Transverse colon (tissue), 4 donors: ENCODE measurements at places on chromosomes 4 and X. TPM values are rescaled to one million over a fixed set of nuclear protein-coding genes. Genes with fewer than 3 reads are reported as not detected.
A peak's percentile ranks its signal among the peaks of the same experiment; 100 is the strongest.

The CLDN34 gene
- total RNA-seq = not detected

- H3K4me1 ChIP-seq = no peaks in the 10 kb centered on the region
- no peak overlapping the region for H3K27ac ChIP-seq
- no peaks in the 10 kb centered on the region for H3K27me3 ChIP-seq
- H3K36me3 ChIP-seq = no peaks in the 10 kb centered on the region
Observed at GRCh38 chrX:37922928-37923327, 75.6 kb upstream of the DYNLT3 start.

DNA sequence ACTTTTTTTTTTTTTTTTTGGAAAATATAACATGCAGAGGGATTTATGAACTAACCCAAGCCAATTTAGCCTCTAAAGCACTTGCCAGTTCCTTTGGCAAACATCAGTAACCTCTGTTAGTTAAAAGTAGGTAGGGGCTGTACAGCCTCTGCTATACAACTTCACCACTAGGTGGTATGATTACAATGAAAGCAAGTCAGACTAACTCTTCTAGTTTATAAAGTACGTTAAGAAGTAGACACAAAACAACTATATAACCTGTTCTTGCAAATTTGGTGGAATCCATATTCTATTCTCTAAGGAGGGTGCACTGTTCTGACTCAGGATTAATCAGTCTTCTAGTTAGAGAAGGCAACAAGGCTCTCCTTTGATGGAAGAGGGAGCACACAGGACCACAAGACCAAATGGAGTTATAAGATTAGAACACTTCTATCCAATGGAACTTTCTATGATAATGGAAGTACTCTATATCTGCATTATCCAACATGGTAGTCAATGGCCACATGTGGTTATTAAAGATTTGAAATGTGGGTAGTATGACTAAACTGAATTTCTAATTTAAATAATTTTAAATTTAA is 12.8 kb downstream of the AIMP1 start:
- H3K27ac ChIP-seq = no peak overlapping the region
- H3K4me1 ChIP-seq = no peaks in the 10 kb centered on the region
- no peak overlapping the region for H3K4me3 ChIP-seq
- peaks cover 54% of the 10 kb centered on the region for H3K36me3 ChIP-seq

DNA sequence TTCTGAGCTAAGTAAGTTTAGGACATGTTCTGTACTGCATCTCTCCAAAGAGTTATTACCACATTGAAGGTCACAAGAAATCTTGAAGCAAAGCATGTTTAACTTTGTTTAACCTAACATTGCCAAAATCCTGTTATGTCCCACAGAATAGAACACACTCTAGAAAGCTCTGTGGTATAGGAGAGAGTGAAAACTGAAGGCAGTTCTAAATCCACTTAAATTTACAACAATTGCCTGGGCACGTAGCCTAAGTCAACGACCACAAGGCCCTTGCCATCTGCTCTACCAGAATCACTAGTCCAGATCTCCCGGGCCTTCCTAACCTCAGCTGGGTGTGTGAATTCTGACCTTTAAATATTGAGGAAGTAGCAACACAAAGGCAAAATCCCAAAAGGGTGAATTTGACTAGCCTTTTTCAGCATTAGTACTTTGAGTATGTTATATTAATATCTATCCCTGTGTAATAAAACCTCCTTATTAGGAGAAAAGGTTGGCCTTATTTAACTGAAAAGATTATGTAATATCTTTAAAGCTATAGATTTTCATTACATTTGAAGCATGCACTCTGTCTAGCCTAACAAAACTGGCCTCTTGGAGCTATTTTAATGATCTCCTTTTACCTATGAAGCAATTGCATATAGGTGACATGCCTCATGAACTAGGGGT is 4.5 kb upstream of the MAML3 start:
- peaks cover 23% of the 10 kb centered on the region for H3K4me1 ChIP-seq
- H3K27me3 ChIP-seq = no peaks in the 10 kb centered on the region
- H3K27ac ChIP-seq = peak overlapping the region; percentile 70
- H3K36me3 ChIP-seq = no peaks in the 10 kb centered on the region

DNA sequence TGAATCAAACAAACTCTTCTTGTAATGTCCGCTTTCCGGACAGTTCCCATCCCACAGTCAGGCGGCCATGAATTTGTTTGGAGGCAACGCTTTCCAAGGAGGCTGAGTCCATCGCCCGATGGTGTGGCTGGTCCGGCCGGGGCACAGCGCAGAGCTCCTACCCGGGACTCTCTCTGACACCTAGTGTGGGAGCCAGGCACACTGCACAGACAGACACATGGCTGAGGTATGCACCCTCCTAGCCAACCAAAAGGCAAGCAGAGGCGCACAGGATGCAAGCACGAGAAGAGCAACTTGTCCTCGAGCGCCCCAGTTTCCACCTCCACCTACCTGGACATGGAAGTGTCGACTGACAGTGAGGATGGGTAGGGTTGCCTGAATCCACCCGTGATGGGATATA is 87.5 kb downstream of the LEF1 start:
- DNase-seq = no peak
- no peak overlapping the region for H3K4me3 ChIP-seq
- no peak overlapping the region for H3K27ac ChIP-seq
- H3K36me3 ChIP-seq = no peaks in the 10 kb centered on the region

The RNF150 gene
- total RNA-seq = 7.9 TPM

DNA sequence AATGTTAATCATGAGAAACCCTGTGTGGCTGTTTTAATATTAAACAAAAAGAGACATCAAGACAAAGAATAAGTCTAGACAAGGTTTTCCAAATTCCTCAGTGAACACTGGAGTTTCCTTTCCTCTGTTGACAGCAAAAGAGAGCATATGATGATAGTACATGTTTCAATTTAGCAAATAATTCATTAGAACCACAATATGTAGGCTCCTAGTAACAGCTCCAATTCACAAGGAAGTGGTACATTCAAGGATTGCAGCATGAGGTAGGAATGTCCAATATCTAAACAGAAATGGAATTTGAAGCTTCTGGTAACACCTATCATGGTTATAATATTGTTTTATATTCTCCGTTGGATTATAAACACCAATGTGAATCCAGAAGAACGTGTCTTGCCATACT is 203.8 kb upstream of the TECRL start:
- H3K27ac ChIP-seq = no peak overlapping the region
- H3K27me3 ChIP-seq = no peaks in the 10 kb centered on the region
- no peak overlapping the region for H3K4me3 ChIP-seq
- H3K36me3 ChIP-seq = no peaks in the 10 kb centered on the region
- no peak for DNase-seq
- H3K4me1 ChIP-seq = no peaks in the 10 kb centered on the region

The SOD3 gene
- 112 TPM for total RNA-seq

GRCh38 chr4:71338846-71339593 is at the start of gene SLC4A4:
Gene SLC4A4, plus strand, starts transcription at chr4:71339020.
- no peak within 1 kb of the TSS for H3K27ac ChIP-seq
- H3K4me1 ChIP-seq = no peaks in the 10 kb centered on the region
- no peaks in the 10 kb centered on the region for H3K27me3 ChIP-seq
- no peak for DNase-seq
- H3K36me3 ChIP-seq = no peaks in the 10 kb centered on the region

DNA sequence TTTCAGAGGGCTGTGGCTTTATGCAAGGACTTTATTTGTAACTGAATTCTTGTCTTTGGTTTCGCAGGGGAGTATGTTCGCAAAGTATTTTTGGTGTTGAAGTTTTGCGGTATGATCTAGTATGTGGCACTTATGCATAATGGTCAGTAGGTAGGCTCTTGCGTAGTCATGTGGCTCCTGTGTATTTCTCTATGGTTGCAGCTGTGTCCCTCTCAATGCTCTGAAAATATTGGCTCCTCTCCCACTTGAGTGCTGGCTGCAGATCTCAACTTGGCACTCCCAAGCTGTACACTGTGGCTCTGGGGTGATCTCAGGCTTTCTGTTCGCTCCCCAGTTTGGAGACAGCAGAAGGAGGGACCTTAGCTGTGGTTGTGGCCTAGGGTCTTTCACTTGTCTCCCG is 24.8 kb downstream of the ARMCX5 start:
- H3K36me3 ChIP-seq = no peaks in the 10 kb centered on the region
- no peak overlapping the region for H3K4me3 ChIP-seq
- no peaks in the 10 kb centered on the region for H3K27me3 ChIP-seq
- no peaks in the 10 kb centered on the region for H3K4me1 ChIP-seq

DNA sequence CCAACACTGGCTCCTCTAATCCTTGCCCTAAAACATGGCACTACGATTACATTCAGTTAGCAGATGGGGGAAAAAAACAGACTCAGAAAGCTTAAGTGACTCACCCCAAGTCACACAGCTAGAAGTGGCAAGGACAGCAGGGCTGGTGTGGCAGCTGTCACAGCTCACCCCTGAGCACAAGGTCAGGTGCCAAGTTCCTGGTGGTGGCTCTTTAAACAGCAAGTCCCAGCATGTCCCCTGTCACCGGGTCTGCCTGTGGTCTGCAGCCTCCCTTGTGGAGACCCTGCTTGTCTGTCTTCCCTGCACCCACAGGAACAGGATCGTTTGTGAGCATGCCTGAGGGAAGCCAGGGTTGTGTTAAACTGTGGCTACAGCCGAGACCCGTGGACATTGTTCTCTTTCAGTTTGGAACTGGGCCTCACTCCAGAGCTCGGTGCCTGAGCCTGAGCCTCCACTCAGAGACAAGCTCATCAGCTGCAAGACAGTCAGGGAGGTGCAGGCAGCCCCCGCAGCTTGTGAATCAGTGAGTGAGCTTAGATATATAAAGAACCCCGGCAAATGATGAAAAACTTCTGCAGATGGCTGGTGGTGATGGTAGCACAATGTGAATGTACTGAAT is 260.8 kb downstream of the BCOR start:
- DNase-seq = no peak
- no peaks in the 10 kb centered on the region for H3K27me3 ChIP-seq
- H3K27ac ChIP-seq = no peak overlapping the region
- H3K4me3 ChIP-seq = no peak overlapping the region
- H3K36me3 ChIP-seq = no peaks in the 10 kb centered on the region

- no peaks in the 10 kb centered on the region for H3K36me3 ChIP-seq
- H3K4me1 ChIP-seq = no peaks in the 10 kb centered on the region
- DNase-seq = no peak
- no peak overlapping the region for H3K27ac ChIP-seq
- no peak overlapping the region for H3K4me3 ChIP-seq
Observed at GRCh38 chrX:2577844-2578466, 77.2 kb upstream of the DHRSX start.

The USP26 gene
- not detected for total RNA-seq

DNA sequence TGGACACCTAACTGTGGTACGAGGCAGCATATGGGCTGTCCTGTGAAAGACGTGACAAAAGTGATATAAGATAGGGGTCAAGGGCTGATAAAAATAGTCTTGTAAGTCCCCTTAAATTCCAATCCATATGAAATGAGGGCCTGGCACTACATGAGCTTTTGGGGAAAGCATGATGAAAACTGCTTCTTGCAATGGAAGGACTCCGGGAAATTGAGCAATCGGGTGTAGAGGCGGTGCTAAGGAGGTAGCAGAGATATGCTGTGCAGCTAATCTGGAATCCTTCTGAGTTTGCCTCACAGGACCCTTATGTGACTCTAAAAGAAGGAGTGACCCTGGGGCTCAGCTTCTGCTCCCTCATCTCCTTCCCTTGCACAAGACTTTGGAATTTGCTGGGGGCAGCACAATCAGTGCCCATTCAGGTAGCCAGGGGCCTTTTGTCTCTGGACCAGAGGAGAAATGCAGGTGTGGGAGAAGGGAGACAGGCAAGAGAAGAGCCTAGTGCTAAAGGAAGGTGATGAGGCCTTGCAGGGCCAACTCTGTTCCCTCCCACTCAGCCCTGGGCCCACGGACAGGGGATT is 12.8 kb downstream of the CLDN2 start:
- no peak overlapping the region for H3K27ac ChIP-seq
- no peak for DNase-seq
- H3K4me3 ChIP-seq = no peak overlapping the region
- H3K36me3 ChIP-seq = no peaks in the 10 kb centered on the region

GRCh38 chrX:143800150-143800549 is 79.6 kb upstream of the SPANXN2 start:
- no peak for DNase-seq
- no peaks in the 10 kb centered on the region for H3K27me3 ChIP-seq
- H3K4me3 ChIP-seq = no peak overlapping the region
- no peaks in the 10 kb centered on the region for H3K4me1 ChIP-seq
- no peaks in the 10 kb centered on the region for H3K36me3 ChIP-seq
- no peak overlapping the region for H3K27ac ChIP-seq

- DNase-seq = no peak
- peak overlapping the region; percentile 15 for H3K4me3 ChIP-seq
- peak overlapping the region; percentile 80 for H3K27ac ChIP-seq
- no peaks in the 10 kb centered on the region for H3K36me3 ChIP-seq
- H3K27me3 ChIP-seq = peaks cover 48% of the 10 kb centered on the region
- H3K4me1 ChIP-seq = peaks cover 4% of the 10 kb centered on the region
Observed at GRCh38 chr4:5710065-5710960, 688 bp upstream of the EVC start.

DNA sequence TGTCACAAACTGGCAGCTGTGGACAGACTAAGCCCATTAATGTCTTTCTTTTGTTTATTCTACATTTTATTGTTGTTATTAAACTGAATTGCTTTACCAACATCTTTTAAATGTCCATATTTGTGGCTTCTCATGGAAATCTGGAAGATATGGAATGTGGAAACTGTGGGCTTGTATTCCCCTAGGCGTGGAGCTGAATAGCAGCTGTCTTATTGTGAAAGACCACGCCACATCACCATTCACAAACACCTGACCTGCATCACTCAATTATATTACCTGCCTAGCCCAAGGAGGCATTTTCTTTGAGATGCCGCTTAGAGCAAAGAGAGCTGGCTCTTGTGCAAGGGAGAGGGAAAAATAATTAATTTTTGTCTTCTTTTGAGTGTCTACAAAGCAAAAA is 96.9 kb upstream of the GPRIN3 start:
- H3K36me3 ChIP-seq = no peaks in the 10 kb centered on the region
- no peak overlapping the region for H3K4me3 ChIP-seq
- no peaks in the 10 kb centered on the region for H3K4me1 ChIP-seq
- H3K27me3 ChIP-seq = no peaks in the 10 kb centered on the region
- DNase-seq = no peak

The TMEM271 gene
- not detected for total RNA-seq
